Activated naive CD4-positive, alpha-beta T cell treated with anti-CD3 and anti-CD28 coated beads for 36 hours (primary cell): ENCODE measurements at places on chromosomes 5 and 9.

DNA sequence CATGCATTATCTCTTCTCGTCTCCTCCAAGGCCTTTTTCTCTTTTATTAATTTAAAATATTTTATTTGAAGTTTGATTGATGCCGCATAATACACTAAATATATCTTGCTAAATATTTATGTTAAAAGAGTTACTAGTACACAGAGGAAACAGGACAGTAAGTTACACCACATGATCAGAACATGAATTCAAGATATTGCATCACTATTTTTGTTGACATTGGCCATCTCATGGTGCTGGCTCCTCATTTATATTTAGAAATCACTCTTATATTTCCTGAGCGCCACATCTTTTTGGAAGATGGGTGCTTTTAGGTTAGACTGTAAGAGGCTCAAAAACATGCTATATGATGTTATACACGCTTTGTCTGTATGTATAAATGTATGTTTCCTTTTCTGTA, 23.0 kb downstream of the SPEF2 start:
- no peak for DNase-seq

GRCh38 chr9:129125478-129125877, 14.3 kb downstream of the PTPA start:
- no peak for DNase-seq

DNA sequence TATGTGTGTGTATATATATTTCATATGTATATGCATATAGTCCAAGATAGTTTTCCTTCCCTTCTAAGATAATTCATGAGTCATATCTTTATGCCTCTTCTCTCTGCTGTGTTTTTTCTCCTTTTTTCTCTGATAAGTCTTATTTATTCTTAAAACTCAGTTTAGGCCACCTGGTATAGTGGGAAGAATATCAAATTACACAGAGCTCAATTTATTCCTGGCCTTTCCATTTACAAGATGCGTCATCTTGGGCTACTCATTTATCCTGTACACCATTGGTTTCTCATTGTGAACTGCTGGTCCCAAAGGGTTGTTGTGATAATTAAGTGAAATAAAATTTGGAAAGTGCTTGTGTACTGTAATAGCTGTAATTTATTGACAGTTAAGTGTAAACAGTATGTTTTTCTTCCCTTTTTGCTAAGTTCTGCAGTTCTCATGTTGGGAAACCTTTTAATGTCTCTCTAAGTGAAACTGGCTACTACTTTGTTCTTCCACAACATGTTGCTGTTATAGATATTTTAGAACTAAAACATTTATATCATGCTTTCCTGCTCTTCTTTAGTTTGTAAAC, 19.4 kb downstream of the CCDC171 start:
- DNase-seq = no peak

- no peak for DNase-seq
These were observed 1.5 kb upstream of the FCHO2 start for GRCh38 chr5:72954389-72954788.

DNA sequence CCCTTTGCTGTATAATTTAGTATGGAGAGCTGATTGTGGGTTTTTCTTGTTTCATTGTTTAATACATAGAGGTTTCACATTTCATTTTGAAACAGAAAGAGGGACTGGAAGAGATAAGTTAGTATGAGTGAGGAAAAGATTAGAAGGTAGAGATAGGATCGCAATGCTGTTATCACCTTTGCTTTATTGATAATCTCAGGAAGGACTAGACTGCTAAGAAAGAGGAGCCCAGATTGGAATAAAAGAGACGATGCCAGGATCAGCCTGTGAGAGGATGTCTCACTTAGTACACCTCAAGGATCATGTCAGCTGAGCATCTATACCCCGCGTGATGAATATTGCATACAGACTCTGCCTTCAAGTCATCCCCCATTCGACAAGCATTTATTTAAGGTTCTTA, 178.0 kb upstream of the DMAC1 start:
- DNase-seq = no peak
